Stimulated activated CD4-positive, alpha-beta T cell treated with anti-CD3 and anti-CD28 coated beads, Interleukin-2, amount 100 ng/mL, for 24 hours (primary cell): ENCODE measurements at places on chromosomes 4 and X.

- no peak for DNase-seq
These were observed 106.3 kb upstream of the EOLA2 start for GRCh38 chrX:150044556-150044955.

- peak; percentile 57 for DNase-seq
These were observed 190.5 kb downstream of the RRAGB start for GRCh38 chrX:55907968-55908607.

- no peak for DNase-seq
These were observed 43.5 kb downstream of the GATB start for GRCh38 chr4:151717314-151717713.

DNA sequence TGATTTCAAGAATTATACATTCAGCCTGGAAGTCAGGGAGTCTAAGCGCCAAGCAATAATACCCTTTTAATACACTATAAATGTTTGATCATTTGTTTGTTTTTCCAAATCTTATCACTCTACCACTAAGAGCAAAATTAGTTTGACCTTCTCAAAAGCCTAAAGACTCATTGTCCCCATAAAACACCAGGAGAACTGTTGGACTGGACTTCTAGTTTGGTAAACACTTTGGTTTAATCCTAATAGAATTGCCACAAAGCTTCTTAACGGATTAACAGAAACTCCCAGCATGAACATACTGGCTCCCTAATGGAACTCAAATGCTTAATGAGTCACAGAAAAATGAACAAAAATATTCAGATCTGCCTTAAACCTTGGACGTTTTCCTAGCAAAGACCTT lies 34.9 kb downstream of the SYTL5 start:
- DNase-seq, result no peak
